ENCODE measurements at places on chromosomes 12 and 14.

DNA sequence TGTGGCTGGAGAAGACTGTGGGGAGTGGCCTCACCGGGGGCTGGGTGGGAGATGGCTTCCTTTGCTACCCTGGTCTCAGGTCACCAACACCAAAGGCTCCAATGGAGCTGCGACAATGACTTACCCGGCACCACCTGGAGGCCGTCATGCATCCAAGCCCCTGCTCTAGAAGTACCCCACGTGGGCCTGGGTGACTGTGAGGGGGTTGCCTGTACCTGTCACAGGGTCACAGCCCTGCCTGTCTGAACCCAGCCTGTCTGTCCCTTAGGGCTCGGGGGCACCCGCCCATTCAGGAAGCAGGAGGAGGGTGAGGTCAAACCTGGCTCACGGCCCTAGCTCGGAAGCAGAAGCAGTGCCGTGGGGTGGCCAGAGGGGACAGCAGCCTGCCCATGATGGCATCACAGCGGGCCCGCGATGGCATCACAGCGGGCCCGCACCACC, 18.9 kb downstream of the ABCB9 start:
- no peak for DNase-seq

- no peak for DNase-seq
Observed at GRCh38 chr14:103916636-103917262, 11.5 kb upstream of the TDRD9 start.

DNA sequence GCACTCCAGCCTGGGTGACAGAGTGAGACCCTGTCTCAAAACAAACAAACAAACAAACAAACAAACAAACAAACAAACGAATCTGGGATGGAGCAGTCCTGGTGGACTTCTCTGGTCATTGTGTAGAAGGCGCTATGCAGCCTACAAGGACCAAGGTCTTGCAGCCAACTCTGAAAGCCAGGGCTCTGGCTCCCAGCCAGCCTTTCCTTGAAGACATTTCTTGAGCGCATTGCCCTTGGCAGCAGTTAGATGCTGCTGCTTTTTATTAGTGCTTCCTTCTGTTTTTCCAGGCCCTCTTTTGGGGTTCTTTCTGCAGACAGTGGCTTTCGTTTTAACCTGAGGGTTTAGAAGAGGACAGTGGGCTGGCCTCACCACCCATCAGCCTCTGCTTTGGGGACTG, 20.2 kb downstream of the CCDC177 start:
- DNase-seq, result no peak

DNA sequence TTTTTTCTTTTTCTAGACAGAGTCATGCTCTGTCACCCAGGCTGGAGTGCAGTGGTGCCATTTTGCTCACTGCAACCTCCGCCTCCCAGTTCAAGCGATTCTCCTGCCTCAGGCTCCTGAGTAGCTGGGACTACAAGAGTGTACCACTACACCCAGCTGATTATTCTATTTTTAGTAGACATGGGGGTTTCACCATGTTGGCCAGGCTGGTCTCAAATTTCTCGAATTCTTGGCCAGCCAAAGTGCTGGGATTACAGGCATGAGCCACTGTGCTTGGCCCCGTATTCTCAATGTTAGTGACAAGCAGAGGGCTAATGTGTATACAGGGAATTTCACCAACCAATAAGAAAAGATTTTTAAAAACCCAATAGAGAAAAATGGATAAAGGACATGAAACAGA, 8.4 kb downstream of the PLBD2 start:
- no peak for DNase-seq

- no peak for DNase-seq
Observed at GRCh38 chr12:107684029-107684795, 1.4 kb upstream of the PWP1 start.

DNA sequence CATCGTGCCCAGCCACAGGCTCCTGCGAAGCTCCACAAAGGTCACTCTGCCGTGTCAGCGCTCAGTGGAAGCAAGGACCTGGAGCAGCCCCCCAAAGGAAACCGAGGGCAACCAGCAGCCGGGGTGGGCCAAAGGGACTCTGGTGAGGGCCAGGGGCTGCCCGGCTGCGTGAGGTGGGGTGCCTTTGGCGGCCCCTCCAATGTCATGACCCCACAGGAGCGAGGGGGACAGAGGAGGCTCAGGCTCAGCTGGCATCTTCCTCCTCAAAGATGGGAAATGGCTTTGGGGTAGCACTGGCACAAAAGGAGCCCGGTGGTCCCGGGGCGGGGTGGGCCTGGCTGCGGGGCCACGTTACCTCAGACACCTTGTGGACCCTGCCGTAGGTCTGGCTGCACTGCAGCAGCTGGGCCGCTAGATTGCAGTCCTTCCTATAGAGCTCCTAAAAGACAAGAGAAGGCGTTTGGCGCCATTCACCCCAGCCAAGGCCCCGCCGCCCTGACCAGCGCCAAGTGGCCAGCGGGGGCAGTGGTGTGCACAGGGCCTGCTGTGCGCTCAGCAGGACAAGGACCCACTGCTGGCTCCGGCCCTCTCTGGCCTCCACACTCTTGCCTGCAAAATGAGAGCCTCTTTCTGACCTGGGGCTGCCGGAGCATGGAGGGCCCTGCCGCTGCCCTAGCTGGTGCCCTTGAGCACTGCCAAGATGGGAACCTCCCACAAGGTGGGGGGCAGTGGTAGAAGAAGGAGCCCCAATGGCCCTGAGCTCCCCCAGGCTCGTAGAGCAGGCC, 46.9 kb downstream of the BEGAIN start:
- no peak for DNase-seq

- DNase-seq, result no peak
Observed at GRCh38 chr14:99035268-99035667, 236.7 kb downstream of the BCL11B start.

DNA sequence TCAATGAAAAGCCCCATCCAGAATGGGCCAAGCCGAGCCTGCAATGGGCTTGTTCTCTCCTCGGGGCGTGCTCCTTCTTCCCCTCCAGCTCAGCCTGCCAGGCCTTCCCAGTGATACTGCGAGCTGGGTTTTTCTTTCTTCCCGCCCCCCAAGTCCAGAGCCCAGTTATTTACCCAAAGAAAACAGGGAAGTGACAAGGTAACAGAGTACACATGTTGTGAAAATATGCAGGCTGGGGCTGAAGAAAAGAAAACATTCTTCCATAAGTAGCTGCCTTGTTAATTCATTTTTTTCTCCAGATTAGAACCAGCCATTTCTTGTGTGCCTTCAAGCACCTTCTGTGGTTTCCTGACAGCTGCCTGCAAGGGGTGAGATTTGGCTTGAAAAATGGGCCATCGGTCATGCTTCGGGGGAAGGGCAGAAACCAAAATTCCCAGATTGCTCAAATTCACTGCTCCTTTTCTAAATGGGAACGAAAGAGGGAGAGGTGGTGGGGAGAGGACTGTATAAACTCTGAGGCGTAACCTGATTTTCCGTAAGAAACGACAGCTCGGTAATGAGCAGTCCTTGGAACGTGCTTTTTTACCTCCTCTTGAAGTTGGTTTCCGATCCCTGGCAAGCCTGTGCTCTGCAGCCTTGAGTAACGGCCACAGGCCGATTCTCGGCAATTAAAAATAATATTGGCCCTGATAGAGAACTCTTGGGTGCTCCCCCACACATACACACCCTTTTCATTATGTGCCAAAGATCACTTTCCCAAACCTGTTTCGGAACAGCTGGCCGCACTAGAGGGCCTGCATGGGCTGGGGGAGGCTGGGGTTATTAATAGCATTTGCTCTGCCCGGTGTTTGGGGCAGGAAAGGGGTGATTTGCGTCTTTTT, 229.4 kb downstream of the ZFP36L1 start:
- no peak for DNase-seq

GRCh38 chr14:47269756-47270492, 405.5 kb downstream of the MDGA2 start:
- DNase-seq, result no peak

GRCh38 chr12:3624273-3624672, 128.6 kb downstream of the CRACR2A start:
- DNase-seq, result no peak

DNA sequence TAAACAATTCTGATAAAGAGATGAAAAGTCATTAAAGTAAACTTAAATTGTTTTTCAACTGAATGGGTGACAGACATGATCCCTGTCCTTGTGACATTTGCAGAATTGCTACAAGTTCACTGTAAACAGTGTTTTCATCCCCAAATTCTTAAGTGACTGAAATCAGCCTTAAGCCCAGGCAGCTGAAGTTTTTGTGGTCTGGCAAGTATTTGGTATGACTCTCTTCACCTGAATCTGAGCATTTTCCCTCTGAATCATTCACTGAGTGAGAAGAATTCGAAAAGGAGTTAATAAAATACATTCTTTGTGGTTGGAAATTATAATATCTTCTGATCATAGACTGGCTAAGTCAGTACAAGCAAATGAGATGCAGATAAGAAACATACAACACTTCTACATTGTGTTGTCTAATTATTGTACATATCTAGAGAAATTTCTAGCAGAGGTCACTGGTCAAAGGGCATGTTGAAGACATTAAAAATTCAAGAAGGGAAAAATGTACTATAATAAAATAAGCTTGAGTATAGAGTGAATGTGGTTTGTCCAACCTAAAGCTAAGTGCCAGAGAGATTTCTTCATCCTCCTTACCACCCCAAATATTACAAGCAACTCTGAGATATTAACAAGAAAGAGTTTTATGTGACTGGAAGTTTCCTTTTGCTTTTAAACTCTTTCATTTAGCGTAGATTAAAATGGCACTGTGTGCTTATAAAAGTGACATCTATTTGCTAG, 177.8 kb upstream of the DIO2 start:
- DNase-seq, result no peak

DNA sequence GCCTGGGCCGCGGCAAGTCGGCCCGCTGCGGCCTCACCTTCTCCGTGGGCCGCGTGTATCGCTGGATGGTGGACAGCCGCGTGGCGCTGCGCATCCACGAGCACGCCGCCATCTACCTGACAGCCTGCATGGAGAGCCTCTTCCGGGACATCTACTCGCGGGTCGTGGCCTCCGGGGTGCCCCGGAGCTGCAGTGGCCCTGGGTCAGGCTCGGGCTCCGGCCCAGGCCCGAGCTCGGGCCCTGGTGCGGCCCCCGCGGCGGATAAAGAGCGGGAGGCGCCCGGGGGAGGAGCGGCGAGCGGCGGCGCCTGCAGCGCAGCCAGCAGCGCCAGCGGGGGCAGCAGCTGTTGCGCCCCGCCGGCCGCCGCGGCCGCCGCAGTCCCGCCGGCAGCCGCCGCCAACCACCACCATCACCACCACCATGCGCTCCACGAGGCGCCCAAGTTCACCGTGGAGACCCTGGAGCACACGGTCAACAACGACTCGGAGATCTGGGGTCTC, 226.2 kb upstream of the CRY1 start:
- DNase-seq, result no peak

DNA sequence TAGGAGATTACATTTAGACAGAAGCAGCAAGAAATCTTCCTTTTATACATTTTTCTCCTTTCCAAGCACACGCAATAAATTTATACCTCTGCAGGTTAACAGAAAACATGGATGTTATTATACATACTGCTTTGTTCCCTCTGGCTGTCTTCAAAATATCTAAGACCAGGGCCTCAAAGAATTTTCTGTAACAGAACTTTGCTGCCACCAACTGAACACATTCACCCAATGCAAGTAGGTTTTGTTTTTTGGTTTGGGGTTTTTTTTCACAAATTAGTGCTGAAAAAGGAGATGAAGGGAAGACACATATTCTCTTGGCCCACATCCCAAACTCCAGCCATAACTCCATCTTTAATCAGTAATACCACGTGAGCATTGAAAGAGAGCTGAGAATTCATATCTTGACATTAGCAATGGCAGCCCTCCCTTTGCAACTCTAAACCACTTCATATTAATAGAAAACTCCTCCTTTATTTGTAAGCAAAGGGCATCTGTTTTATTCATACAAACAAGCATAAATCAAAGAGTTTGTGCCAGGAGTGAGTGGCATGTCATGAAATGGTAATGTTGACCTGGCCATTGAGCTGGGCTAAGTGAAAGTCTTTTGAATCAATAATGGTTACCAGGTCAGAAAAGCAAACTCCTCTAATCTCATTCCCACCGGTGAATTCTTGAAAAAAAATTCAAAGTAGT, 150.8 kb upstream of the FSCB start:
- no peak for DNase-seq

- no peak for DNase-seq
Observed at GRCh38 chr12:66683073-66683472, 4.2 kb upstream of the GRIP1 start.

DNA sequence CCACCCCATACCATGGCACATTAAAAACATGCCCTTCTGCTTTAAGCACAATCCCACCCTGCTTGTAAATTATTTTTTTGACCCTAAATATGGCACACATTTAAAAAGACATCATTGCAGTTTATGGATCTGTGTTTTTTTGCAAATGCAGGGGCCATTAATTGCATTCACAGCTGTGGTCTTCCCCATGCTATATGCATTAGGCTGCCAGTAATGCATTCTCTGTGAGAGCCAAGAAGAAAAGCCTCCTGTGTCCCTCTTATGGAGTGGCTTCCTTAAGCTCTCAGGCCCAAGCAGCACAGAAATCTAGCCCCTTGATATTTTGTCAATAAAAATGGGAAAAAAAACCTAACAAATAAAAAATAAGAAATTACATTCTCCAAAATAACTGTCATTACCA, 20.4 kb upstream of the COCH start:
- DNase-seq, result no peak

DNA sequence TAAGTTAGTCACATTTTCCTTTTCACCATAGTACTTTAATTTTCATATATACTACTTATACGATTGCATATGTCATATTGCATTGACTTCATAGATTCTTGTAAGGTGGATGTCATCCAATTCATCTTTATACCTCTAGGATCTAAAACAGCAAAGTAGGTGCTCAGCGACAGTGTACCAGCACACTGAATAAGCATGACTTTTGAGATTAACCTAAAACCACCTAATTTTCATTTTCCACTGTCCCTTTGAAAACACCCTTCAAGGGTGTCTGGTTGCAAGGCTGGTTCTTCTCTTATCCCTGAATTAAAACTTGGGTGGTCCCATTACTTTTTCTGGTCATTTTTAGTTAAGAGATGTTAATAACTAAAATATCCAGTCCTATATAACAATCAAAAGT, 4.4 kb downstream of the GPR19 start:
- DNase-seq, result no peak

GRCh38 chr14:106308839-106309389, 782.5 kb downstream of the TMEM121 start:
- DNase-seq, result no peak
